ENCODE measurements at places on chromosomes 11 and 22.

DNA sequence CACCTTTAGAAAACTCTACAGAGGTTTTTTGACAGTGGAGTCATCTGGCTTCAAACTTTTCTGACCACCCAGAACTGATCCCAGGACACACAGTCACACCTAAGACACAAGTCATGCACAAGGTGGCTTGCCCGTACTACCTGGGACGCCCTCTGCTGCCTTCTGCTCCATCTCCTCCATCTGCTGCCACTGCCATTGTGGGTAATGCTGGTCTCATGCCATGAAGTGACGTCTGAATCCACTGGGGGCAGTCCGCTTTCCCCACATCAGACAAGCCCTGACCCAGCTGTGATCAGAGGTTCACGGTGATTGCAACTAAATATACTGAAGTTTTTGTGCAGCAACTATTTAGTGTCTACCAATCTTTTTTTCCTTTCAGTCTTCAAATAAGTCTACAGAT, 5.4 kb upstream of the NDUFS8 start:
- H3K36me3 ChIP-seq: peaks cover 14% of the 10 kb centered on the region
- no peak for DNase-seq
- H3K4me3 ChIP-seq: no peak overlapping the region
- no peaks in the 10 kb centered on the region for H3K27me3 ChIP-seq
- peaks cover 10% of the 10 kb centered on the region for H3K4me1 ChIP-seq

GRCh38 chr11:64492561-64492960, 98.5 kb upstream of the SLC22A12 start:
- peaks cover 17% of the 10 kb centered on the region for H3K4me1 ChIP-seq
- no peak for DNase-seq
- peaks cover 28% of the 10 kb centered on the region for H3K27me3 ChIP-seq
- H3K36me3 ChIP-seq: no peaks in the 10 kb centered on the region
- H3K4me3 ChIP-seq: no peak overlapping the region
- no peak overlapping the region for H3K27ac ChIP-seq

DNA sequence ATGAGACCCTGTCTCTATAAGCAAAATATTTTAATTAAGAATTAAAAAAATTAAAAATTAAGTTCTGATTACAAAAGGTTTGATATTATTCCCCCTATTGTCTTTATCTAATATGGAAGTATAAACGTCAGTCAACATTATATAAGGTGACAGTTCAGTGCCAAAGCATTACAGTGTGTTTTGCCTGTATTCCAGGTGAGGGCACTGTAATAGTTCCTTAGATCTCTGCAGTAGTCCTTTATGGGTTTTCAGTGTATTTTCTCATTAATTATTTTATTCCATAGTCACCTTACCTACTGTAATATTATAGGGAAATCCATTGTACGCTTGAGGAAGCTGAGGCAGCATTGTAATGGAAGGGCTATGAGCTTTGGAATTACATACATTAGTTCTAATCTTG, 33.0 kb downstream of the FAR1 start:
- peaks cover 3% of the 10 kb centered on the region for H3K4me1 ChIP-seq
- no peaks in the 10 kb centered on the region for H3K27me3 ChIP-seq
- H3K36me3 ChIP-seq: peaks cover 21% of the 10 kb centered on the region
- H3K4me3 ChIP-seq: no peak overlapping the region
- DNase-seq: no peak
- no peak overlapping the region for H3K27ac ChIP-seq

GRCh38 chr11:16043617-16044016, 312.7 kb downstream of the SOX6 start:
- no peaks in the 10 kb centered on the region for H3K36me3 ChIP-seq
- H3K27ac ChIP-seq: no peak overlapping the region
- no peaks in the 10 kb centered on the region for H3K4me1 ChIP-seq
- H3K27me3 ChIP-seq: no peaks in the 10 kb centered on the region
- DNase-seq: no peak

DNA sequence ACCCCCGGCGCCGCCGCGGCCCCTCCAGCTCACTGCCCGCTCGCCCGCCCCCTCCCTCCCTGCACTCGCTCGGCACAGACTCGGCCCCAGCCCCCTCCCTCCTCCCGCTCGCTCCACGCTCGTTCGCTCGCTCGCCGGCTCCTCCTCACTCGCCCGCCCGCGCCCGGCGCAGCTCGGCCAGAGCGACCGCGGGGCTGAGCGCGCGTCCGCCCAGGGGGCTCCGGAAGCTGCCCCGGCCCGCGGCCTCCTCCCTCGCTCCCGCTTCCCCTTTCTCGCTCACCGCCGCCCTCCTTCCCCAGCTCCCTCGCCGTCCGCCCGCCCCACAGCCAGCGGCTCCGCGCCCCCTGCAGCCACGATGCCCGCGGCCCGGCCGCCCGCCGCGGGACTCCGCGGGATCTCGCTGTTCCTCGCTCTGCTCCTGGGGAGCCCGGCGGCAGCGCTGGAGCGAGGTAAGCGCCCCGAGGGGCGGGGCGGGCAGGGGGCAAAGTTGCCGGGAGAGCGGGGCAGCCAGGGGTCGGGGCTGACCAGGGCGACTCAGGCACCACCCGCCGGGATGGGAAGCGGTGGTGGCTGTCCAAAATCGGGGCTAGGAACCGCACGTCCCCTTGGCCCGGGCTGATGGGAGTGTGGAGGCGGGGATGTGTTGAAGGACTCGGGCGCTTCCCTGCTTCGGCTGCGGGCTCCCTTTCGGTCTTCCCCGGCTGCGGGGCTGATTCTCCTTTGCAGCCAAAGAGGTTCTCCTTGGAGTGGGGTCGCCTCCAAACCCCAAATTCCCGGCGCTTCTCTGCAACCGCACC, at the start of gene SEZ6L:
Gene SEZ6L (plus strand): TSS at position 148 of the 797 bp plus-strand sequence. CDS start 208 bp downstream, at position 356.
- peaks cover 14% of the 10 kb centered on the region for H3K4me1 ChIP-seq
- peak within 1 kb of the TSS; percentile 51 for H3K4me3 ChIP-seq
- DNase-seq: no peak
- H3K36me3 ChIP-seq: peaks cover 10% of the 10 kb centered on the region
- H3K27ac ChIP-seq: no peak within 1 kb of the TSS
- H3K27me3 ChIP-seq: peaks cover 93% of the 10 kb centered on the region

DNA sequence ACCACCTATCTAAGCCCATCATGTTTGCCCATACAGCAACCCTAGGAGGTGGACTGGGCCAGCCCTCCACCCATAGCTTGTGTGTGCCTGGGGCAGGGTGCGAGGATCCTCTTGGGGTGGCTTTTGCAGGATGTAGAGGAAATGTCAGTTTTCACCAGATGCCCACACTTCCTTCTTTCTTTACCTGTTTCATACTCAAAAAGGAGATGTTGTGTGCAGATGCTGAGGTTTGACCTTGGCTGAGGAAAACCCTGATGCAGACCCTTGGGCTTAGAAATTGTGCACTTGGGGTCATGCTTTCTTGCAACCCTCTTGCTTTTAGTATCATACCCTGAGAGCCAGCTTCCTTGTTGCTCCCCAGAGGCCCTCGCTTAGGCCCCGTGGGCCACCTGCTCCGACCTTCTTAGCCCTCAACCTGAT, 2.2 kb downstream of the HTR3A start:
- no peak overlapping the region for H3K4me3 ChIP-seq
- no peaks in the 10 kb centered on the region for H3K36me3 ChIP-seq
- H3K27me3 ChIP-seq: peaks cover 12% of the 10 kb centered on the region
- no peak overlapping the region for H3K27ac ChIP-seq
- peaks cover 4% of the 10 kb centered on the region for H3K4me1 ChIP-seq

GRCh38 chr22:26658671-26659478, 1.5 kb downstream of the MIAT start:
- peak overlapping the region; percentile 88 for H3K4me3 ChIP-seq
- H3K4me1 ChIP-seq: peaks cover 34% of the 10 kb centered on the region
- DNase-seq: peak; percentile 50
- peak overlapping the region; percentile 96 for H3K27ac ChIP-seq
- no peaks in the 10 kb centered on the region for H3K36me3 ChIP-seq
- H3K27me3 ChIP-seq: no peaks in the 10 kb centered on the region

GRCh38 chr11:73184953-73185671, 33.0 kb upstream of the P2RY2 start:
- peaks cover 3% of the 10 kb centered on the region for H3K27me3 ChIP-seq
- no peak overlapping the region for H3K27ac ChIP-seq
- H3K4me3 ChIP-seq: no peak overlapping the region
- no peaks in the 10 kb centered on the region for H3K36me3 ChIP-seq
- peak; percentile 32 for DNase-seq
- peaks cover 29% of the 10 kb centered on the region for H3K4me1 ChIP-seq

- no peak overlapping the region for H3K27ac ChIP-seq
- DNase-seq: no peak
- H3K36me3 ChIP-seq: no peaks in the 10 kb centered on the region
- no peaks in the 10 kb centered on the region for H3K4me1 ChIP-seq
- H3K27me3 ChIP-seq: no peaks in the 10 kb centered on the region
- no peak overlapping the region for H3K4me3 ChIP-seq
Measured at GRCh38 chr22:36086629-36087254, 58.1 kb upstream of the RBFOX2 start.

DNA sequence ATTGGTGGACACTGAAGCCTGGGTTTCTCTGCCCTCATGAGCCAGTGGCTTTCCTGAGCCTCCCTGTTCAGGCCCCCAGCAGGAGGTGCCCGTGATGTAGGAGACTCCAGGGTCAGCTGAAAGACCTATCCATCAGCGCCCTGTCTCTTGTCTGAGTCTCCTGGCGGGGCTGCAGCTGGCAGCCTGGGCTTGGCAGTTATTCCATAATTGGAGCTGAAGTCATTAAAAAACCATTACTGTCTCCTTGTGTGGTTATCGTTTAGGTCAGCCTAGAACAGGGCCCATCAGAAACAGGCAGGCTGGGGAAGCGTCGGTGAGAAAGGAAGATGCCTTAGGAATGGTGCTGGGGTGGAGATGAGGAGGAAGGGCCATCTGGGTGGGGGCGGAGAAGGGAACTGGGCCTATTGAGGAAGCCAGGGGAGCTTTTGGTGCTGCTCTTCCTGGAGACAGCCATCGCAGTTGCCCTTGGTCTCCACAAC, 5.0 kb downstream of the TUB start:
- peaks cover 40% of the 10 kb centered on the region for H3K27me3 ChIP-seq
- no peaks in the 10 kb centered on the region for H3K36me3 ChIP-seq
- no peak overlapping the region for H3K27ac ChIP-seq
- no peak for DNase-seq

DNA sequence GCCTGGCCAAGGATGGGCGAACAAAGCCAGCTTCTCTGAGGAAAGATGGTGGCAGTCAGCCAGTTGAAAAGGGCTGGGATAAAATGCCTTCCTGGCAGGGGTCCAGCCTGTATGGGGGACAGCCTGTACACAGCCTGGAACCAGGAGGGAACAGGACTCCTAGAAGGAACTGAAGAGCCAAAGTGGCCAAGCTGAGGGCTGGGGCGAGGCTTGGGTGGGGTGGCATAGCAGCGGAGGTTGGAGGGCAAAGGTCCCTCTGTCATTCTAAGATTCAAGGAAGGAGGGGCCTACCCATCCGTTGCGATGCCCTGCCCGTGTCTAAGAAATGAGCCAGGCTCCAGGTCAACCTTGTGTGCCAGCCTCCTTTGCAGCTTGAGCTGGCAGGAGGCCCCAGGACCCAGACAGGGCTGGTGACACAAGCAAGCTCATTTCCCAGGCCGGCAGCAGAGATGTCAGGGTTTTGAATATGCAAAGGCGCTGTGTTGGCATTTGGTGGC, 22.6 kb downstream of the FADD start:
- no peaks in the 10 kb centered on the region for H3K4me1 ChIP-seq
- no peaks in the 10 kb centered on the region for H3K27me3 ChIP-seq
- no peak overlapping the region for H3K27ac ChIP-seq
- no peak overlapping the region for H3K4me3 ChIP-seq

DNA sequence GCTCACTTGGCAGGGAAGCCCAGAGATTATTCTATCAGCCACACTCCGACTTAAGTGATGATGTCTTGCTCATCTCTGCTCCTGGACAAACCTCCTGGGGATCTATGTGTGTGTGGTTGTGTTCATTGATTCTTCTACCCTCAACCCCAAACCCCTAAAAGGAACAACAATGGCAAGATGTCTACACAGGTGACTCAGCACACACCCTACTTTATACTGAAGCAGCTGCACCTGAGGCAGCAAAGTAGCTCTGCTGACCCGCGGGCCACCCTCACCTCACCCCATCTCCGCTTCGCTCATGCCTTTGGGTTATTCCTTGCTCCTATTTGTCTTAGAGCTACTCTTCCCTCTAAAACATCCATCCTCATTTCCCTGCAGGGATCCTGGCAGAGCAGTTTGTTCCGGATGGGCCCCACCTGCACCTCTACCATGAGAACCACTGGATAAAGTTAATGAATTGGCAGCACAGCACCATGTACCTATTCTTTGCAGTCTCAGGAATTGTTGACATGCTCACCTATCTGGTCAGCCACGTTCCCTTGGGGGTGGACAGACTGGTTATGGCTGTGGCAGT, 38.7 kb downstream of the TMEM45B start:
- H3K36me3 ChIP-seq: no peaks in the 10 kb centered on the region
- peak overlapping the region; percentile 99 for H3K27ac ChIP-seq
- peaks cover 41% of the 10 kb centered on the region for H3K4me1 ChIP-seq
- H3K4me3 ChIP-seq: peak overlapping the region; percentile 82

DNA sequence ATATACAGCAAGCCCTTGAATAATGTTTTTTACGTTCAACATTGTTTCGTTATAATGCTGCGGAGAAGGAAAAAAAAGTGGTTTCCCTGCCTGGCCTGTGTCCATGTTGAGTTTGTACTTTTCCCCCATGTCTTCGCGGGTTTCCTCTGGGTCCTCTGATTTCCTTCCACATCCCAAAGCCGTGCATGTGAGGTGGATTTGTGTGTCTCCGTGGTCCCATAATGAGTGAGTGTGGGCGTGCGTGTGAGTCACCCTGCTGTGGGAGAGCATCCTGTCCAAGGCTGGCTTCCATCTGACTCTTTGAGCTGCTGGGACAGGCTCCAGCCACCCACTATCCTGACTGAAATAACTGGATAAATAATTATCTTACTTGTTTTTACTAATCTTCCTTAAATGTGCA, 29.6 kb upstream of the SNX19 start:
- DNase-seq: no peak
- no peaks in the 10 kb centered on the region for H3K36me3 ChIP-seq
- no peak overlapping the region for H3K27ac ChIP-seq
- peaks cover 9% of the 10 kb centered on the region for H3K27me3 ChIP-seq
- no peak overlapping the region for H3K4me3 ChIP-seq

- no peaks in the 10 kb centered on the region for H3K27me3 ChIP-seq
- H3K27ac ChIP-seq: no peak overlapping the region
- DNase-seq: no peak
- no peak overlapping the region for H3K4me3 ChIP-seq
- peaks cover 6% of the 10 kb centered on the region for H3K4me1 ChIP-seq
Measured at GRCh38 chr22:29842740-29843139, 4.7 kb upstream of the ASCC2 start.

DNA sequence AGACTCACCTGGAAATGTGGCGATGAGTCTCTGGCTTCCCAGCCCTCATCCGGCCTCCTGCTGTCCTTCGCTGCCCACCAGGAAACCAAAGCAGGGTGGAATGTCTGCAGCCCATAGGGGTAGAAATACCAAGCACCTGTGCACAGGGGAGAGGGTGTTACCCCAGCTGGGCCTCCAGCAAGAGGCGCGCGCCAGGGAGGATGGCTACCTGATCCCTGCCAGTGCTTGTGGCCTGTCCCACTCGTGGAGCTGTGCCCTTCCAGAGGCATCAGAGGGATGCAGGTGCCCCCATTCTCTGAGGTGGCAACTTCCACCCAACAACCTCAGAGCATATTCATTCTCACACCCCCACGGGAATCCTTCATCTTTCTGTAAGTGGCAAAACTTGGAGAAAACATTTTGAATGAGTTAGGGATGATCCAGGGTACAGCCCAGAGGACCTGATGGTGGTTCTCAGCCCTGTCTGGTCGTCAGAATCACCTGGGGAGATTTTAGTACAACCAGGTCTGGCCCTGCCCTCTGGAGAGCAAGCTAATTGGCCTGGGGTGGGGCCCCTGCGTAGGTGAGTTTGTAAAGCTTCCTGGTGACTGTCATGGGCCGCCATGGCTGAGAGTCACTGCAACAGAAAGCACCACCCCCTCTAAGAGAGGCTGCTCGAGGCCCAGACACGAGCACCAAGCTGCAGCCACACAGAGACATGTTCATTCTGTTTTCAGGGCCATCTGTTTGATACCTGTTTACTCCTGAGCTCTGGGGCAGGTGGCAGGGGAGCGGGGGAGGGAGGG, 9.9 kb downstream of the SUN2 start:
- peaks cover 53% of the 10 kb centered on the region for H3K4me1 ChIP-seq
- no peaks in the 10 kb centered on the region for H3K27me3 ChIP-seq
- peaks cover 99% of the 10 kb centered on the region for H3K36me3 ChIP-seq
- DNase-seq: no peak
- no peak overlapping the region for H3K4me3 ChIP-seq
- H3K27ac ChIP-seq: peak overlapping the region; percentile 50
